Activated CD8-positive, alpha-beta memory T cell treated with anti-CD3 and anti-CD28 coated beads for 4 hours (primary cell): ENCODE measurements at places on chromosomes 6 and 20.

DNA sequence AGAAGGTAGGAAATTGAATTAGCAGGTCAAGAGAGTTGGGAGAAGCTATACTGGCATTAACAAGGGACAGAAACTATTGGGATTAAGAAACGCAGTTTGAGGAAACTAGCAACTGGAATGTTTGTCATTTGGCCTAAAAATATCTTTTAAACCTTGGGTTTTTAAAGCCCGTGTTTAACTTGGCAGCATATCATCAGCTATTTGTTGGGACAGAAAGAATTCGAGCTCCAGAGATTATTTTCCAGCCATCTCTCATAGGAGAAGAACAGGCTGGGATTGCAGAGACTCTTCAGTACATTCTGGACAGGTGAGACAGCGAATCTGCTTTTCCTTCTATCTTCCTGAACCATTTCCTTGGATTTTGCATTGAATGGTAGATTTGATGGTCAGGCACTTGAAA is 17.8 kb downstream of the ACTR5 start:
- DNase-seq = no peak

GRCh38 chr6:22732176-22732970 is 163.0 kb downstream of the HDGFL1 start:
- no peak for DNase-seq

GRCh38 chr6:119325559-119326265 is 23.8 kb downstream of the MAN1A1 start:
- no peak for DNase-seq

DNA sequence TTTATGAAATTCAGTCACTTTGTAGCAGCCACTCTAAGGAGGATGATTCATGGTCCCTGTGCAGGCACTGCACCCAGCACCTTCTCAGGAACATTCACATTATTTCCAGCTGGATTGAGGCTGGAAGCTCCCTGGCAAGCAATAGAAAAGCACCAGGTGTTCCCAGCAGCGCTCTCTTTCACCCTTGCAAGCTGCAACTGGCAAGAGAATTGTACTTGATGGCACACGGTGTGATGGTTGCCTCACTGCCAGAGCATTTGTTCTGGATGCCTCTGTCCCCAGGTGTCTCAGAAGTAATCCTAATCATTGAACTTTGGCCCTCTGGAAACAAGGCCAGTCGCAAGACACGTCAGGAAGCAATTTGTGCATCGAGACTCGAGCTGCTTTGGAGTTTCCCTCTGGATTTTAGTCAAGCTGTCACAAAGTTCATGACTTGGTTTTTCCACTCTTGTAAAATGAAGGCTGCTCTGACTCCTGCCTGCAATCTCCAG is 24.9 kb upstream of the PHACTR2 start:
- no peak for DNase-seq

DNA sequence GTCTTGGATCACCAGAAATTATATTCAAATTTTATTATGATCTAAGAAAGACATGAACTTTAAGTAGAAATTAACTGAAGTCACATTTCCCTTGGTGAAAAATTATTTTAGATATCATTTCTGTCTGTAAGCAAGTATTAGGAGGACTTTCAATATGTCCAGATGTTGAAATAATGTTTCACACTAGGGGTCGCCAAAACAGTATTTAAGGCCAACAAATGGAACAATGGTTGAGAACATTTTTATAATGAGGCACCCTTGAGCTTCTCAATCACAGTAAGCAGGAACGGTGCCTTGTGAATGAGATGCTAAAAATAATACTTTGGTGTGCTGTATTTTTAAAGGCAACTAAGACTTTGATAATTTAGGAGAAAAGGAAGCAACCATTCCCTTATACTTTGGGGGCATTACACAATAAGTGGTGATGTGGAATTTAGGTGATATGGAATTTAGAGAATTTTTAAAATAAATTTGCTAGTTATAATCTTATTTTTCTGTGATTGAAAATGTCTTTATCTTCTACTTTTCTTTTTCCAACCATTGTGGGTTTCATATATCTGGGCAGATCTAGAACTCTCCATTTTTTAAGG is 9.6 kb upstream of the SF3B5 start:
- DNase-seq = peak; percentile 4
